ENCODE measurements at places on chromosomes 4 and X. TPM values are rescaled to one million over a fixed set of nuclear protein-coding genes. Genes with fewer than 3 reads are reported as not detected.

GPR173 gene
- 0.25 TPM for total RNA-seq

UGT8 gene
- not detected for total RNA-seq

SPARCL1 gene
- total RNA-seq: 292 TPM

RAB39B gene
- total RNA-seq: 0.11 TPM

MED12 gene
- total RNA-seq: 23.2 TPM

CFP gene
- total RNA-seq: 3.0 TPM

GRCh38 chrX:68763481-68763880, 65.3 kb upstream of the EFNB1 start:
- H3K36me3 ChIP-seq: no peaks in the 10 kb centered on the region
- H3K27ac ChIP-seq: no peak overlapping the region
- no peaks in the 10 kb centered on the region for H3K4me1 ChIP-seq
- H3K27me3 ChIP-seq: no peaks in the 10 kb centered on the region

- H3K27me3 ChIP-seq: no peaks in the 10 kb centered on the region
- DNase-seq: no peak
- H3K4me3 ChIP-seq: no peak overlapping the region
- H3K36me3 ChIP-seq: peaks cover 72% of the 10 kb centered on the region
- H3K27ac ChIP-seq: no peak overlapping the region
- H3K4me1 ChIP-seq: peaks cover 6% of the 10 kb centered on the region
Measured at GRCh38 chr4:81442484-81443085, 29.1 kb downstream of the RASGEF1B start.

GRCh38 chr4:128031756-128032384, 29.2 kb upstream of the LARP1B start:
- H3K4me1 ChIP-seq: no peaks in the 10 kb centered on the region
- H3K27me3 ChIP-seq: no peaks in the 10 kb centered on the region
- H3K27ac ChIP-seq: no peak overlapping the region
- no peak for DNase-seq
- H3K36me3 ChIP-seq: peaks cover 65% of the 10 kb centered on the region
- no peak overlapping the region for H3K4me3 ChIP-seq

DNA sequence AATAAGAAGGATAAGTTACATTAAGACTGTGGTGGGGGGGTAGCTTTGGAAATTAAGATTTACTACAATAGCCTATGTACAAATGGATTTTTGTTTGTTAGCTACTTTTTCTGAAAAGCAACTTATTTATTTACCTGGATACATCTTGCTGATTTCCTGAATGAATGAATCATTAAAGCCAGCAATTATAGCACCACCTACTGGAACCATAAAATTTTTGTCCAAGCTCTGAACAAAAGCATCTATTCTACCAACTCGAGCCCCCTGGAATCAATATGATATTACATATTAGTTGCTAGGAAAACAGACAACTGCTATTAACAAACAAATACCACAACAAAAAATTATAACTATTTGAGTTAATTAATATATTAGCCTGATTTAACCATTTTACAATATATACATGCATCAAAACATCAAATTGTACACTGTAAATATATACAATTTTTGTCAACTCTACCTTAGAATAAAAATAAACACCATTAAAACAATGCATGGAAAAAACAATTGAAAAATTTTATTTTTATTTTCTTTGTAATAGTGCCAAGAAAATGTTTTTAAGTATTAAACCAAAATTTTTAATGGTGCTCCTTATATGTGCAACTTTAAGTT, 15.3 kb downstream of the SEPSECS start:
- no peak overlapping the region for H3K27ac ChIP-seq
- DNase-seq: no peak
- no peaks in the 10 kb centered on the region for H3K27me3 ChIP-seq
- peaks cover 12% of the 10 kb centered on the region for H3K4me1 ChIP-seq
- H3K4me3 ChIP-seq: no peak overlapping the region

- H3K27me3 ChIP-seq: no peaks in the 10 kb centered on the region
- no peak for DNase-seq
- no peak overlapping the region for H3K27ac ChIP-seq
- no peak overlapping the region for H3K4me3 ChIP-seq
- H3K4me1 ChIP-seq: no peaks in the 10 kb centered on the region
Measured at GRCh38 chrX:16319929-16320328, 152.6 kb downstream of the MAGEB17 start.

DNA sequence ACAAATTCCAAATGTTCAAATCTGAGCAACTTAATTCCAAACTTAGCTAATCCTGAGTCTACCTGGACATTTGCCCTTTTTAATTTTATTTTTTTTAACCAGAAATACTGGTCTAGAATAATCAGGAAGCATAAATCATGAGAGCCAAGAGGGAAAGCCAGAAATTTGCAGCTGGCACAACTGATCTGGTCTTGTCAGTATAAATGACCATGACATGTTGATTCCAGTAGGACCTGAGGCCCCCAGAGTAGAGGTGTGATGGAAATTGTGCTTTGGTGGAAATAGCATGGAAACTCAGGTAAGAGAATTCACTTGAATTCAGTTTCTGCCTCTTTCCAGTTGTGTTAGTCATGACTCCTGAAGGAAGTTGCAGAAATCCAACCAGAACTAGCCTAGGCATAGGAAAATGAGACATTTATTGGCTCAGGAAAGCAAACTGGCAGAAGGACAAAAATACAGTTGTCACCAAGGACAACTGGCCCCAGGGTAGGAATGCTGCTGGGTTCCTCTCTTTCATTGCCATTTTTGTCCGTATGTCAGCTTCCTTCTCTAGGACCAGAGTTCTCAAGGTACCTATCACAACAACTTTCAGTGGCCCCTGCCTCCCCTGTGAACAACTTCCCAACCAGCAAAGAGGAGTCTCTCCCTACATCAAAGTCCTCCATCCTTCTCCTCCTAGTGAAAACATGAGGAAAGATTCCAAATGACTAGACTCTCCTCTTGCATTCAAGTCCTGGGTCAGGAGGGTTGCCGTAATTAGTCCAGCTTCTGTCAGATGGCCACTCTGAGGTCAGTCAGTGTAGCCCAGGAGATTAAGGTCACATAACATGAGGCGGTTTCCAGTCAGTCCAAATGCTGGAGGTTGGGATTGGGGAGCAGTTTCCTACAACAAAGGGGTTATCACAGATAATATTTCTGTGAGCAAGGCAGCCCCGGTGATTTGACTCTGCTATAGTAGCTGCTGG, 29.3 kb upstream of the MYOZ2 start:
- H3K4me3 ChIP-seq: no peak overlapping the region
- H3K36me3 ChIP-seq: no peaks in the 10 kb centered on the region
- H3K27me3 ChIP-seq: no peaks in the 10 kb centered on the region
- H3K4me1 ChIP-seq: peaks cover 48% of the 10 kb centered on the region
- DNase-seq: no peak
- peak overlapping the region; percentile 64 for H3K27ac ChIP-seq

DNA sequence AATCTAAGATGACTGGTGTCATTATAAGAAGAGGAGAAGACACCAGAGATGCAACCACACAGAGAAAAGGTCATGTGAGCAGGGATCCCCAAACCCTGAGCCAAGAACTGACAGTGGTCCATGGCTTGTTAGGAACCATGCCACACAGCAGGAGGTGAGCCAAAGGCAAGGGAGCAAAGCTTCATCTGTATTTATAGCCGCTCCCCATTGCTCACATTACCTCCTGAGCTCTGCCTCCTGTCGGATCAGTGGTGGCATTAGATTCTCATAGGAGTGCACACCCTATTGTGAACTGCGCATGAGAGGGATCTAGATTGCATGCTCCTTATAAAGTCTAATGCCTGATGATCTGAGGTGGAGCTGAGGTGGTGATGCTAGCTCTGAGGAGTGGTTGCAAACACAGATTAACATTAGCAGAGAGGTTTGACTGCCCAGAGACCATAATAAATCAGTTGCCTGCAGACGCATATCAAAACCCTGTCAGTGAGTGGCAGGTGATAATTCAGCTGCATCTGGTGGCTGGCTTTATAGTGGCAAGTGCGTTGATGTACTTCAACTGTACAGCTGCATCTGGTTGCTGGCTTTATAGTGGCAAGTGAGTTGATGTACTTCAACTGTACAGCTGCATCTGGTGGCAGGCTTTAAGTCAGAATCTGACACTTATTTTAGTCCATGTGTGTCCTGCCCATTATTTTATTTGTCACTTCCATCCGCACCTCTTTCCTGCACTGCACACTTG, 19.8 kb upstream of the CXCL2 start:
- H3K36me3 ChIP-seq: no peaks in the 10 kb centered on the region
- DNase-seq: no peak
- no peak overlapping the region for H3K4me3 ChIP-seq
- H3K4me1 ChIP-seq: peaks cover 41% of the 10 kb centered on the region
- peak overlapping the region; percentile 86 for H3K27ac ChIP-seq

DNA sequence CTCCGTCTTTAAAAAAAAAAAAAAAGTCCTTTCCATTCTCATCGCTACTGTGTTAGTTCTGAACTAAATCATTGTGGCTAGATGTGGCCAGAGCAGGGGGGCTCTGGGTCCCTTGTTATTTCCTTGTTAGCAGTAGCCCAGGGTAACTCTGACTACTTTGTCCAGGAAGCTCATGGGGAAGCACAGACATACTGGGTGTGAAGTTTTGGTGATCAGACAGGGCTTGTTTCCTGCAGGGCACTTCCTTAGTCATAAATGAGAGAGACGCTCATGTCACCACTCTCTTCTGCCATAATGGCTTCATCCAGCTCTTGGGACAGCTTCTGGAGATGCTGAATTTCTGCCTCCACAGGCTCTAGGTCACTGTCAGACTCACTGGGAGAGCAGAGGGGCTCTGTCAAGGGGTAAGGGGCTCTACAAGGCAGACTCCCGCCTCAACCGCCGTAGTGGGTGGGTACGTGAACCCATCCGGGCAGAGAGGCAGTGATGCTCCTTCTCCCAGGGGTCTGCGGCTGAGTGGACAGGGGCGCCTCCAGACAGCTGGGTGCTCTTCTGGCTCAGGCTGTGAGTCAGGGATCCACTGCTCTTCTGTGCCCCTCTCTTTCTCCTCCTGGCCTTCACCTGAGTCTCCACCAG, 12.9 kb downstream of the STIM2 start:
- H3K4me3 ChIP-seq: no peak overlapping the region
- no peak overlapping the region for H3K27ac ChIP-seq
- DNase-seq: no peak
- no peaks in the 10 kb centered on the region for H3K36me3 ChIP-seq
- no peaks in the 10 kb centered on the region for H3K27me3 ChIP-seq

DNA sequence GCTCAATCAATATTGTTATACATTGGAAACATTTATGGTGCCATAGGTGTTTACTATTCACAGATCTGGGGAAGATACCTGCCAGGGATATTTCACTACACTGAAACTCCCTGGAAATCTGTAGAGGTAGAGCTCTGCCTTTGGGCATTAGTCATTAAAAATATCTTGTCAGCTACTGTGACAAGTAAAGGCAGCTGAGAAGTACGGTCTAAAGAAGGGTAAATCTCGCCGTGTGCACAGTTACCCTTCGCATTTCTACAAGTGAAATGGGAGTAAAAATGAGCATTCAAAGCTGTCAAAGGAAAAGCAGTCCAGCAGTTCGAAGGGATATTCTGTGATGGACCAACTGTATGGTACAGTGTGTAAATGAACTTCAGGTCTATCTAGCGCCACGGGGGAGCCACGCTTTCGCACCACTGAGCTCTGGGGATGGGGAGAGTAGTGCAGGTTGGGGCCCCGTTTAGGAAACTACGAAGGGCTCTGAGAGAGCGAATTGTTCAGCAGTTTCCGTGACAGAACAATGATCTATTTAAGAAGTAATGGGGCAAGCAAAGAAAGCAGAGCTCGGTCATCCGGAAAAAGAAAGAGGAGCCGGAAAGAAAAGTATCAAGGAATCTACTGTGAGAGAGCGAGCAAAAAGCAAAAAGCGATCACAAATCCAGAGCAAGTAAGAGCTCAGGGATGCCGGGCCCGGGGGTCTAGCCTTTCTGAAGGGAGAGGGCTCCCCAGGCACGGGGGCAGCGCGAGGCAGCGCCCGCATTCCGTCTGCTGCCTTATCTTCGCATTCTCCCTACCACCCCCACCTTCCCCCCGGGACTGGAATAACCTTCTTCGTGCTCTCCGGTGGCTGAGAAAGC, 646 bp downstream of the TIGD4 start:
- peak overlapping the region; percentile 86 for H3K4me3 ChIP-seq
- peaks cover 43% of the 10 kb centered on the region for H3K4me1 ChIP-seq
- H3K36me3 ChIP-seq: no peaks in the 10 kb centered on the region
- peak overlapping the region; percentile 92 for H3K27ac ChIP-seq
- H3K27me3 ChIP-seq: no peaks in the 10 kb centered on the region

DNA sequence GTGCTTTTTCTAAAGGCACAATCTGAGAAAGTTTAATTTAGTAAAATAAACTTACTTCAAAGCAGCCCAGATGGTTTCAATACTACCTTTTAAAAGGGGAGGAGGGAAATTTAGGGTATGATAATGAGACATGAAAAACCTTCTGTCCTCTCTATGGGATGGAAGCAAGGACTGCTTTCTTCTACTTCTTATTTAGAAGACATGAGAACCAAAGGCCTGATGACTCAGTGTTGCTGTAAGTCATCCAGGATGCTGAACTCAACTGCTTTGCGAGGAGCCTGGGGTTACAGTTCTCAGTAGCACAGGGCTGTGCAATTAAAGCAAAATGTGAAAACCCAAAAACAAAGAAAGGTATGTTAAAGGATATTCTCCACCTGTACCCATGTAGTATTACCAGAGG, 140.8 kb upstream of the EDNRA start:
- no peaks in the 10 kb centered on the region for H3K27me3 ChIP-seq
- no peak overlapping the region for H3K27ac ChIP-seq
- H3K36me3 ChIP-seq: no peaks in the 10 kb centered on the region

DNA sequence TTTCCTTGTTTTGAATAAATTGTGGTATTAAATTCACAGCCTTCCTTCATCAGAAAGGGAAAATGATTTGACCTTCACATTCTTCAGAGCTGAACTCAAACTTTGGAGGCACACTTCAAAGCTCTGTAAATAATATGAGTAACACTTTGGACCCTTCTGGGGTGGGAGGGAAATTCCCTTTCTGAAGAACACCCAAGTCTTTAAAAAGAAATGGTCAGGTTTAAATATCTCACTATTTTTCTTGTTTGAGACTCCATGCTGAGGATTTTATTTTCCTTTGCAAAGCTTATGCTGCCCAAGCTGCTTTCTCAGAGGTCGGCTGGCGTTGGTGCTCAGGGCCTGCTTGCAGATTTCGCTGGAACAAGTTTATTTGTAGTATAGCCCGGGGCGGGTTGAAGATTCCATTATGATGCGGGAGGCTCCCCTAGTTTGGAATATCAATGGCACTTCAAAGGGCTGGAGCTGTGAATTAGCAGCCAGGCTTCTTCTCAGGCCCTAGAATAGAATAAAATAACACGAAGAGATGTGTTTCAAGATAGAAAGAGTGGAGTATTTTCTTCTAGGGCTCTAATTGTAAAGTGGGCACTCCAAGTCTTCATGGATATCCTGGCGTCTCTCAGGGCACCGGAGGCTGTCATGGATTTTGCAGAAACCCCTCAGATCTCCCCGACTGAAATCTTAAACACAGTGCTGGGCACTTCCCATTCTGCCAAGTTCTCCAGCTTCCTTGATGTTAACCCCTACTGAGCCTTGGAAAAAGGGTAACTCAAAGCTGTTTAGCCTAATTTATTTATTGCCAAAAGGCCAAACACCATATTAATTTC, 315.6 kb downstream of the GPAT3 start:
- H3K27ac ChIP-seq: no peak overlapping the region
- H3K36me3 ChIP-seq: no peaks in the 10 kb centered on the region
- H3K27me3 ChIP-seq: peaks cover 14% of the 10 kb centered on the region
- H3K4me3 ChIP-seq: no peak overlapping the region
- DNase-seq: no peak

- no peak for DNase-seq
- H3K27me3 ChIP-seq: no peaks in the 10 kb centered on the region
- H3K4me3 ChIP-seq: no peak overlapping the region
Measured at GRCh38 chrX:48978226-48978625, 6.6 kb upstream of the KCND1 start.

Measured in left ventricle myocardium inferior (tissue), 1 donor.